ENCODE measurements at places on chromosomes 6 and 20.
A peak's percentile ranks its signal among the peaks of the same experiment; 100 is the strongest.

DNA sequence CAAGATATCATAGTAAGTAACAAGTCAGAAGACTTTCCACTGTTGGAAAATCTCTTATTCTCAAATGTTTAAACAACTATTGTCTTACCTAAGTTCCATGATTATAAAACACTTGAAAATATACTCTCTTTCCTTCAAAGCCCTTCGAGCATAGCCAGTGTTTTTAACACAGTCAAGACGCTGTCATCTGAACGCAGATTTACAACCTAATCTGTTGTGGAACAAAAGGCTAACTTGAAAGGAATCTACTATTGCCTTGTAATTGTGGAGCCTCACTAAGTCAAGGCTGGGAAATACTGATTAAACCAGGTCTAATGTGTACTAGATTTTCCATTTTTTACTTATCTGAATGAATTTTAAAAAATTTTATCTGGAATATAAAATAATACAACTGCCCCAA lies 205.8 kb downstream of the TRDN start:
- DNase-seq: no peak

DNA sequence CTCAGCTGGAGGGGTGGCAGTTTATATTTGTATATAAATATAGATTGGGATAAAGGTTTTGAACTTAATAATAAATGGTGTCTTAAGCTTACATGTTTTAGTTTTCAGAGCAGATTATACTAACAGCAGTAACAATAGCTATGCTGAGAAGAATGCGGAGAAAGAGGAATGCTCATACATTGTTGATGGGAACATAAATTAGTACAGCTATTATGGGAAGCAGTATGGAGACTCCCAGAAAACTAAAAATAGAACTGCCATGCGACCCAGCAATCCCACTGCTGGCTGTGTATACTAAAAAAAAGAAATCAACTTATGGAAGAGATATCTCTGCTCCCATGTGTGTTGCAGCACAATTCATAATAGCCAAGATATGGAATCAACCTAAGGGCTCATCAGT lies 127.9 kb downstream of the BCKDHB start:
- DNase-seq: no peak

GRCh38 chr6:73107016-73107415 lies 118.3 kb downstream of the KHDC1L start:
- DNase-seq: no peak

GRCh38 chr20:53382263-53382844 lies 211.3 kb downstream of the ZNF217 start:
- DNase-seq: no peak

- DNase-seq: no peak
These were observed 107.3 kb downstream of the TFAP2B start for GRCh38 chr6:50925981-50926380.

DNA sequence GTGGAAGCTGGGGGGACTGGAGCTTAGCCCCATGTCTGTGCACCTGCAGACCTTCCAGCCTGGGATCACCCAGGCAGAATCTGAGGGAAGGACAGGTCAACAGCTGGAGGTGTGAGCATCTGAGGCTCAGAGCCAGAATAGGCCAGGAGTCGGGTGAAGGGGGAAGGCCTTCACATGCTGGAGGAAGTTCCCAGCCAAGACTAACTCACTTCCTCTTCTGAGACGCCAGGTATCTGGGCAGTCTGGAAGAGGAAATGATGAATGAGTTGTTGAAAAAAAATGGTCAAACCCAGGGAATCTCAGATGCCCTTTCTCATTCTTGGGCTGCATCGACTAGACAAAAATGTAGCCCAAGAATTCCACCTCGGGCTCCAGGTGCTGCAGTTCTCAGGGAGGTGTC lies 73.6 kb upstream of the TIAM2 start:
- no peak for DNase-seq

DNA sequence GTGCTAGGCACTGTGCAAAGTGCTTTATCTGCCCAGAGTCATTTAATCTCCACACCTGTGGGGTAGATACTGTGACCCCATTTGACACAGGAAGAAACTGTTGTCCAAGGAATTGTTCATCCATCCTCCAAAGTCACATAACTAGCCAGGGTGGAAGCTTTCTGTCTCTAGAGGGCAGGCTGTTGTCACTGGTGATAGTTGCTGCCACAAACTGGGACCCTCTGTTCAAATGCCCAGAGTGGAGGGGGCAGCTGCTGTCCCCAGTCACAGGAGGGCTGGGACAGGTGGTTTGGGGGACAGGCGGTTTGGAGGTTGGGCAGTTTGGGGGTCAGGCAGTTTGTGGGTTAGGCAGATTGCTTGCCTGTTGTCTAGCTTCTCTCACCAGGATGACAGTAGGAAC lies 16.1 kb upstream of the TMEM242 start:
- DNase-seq: no peak

DNA sequence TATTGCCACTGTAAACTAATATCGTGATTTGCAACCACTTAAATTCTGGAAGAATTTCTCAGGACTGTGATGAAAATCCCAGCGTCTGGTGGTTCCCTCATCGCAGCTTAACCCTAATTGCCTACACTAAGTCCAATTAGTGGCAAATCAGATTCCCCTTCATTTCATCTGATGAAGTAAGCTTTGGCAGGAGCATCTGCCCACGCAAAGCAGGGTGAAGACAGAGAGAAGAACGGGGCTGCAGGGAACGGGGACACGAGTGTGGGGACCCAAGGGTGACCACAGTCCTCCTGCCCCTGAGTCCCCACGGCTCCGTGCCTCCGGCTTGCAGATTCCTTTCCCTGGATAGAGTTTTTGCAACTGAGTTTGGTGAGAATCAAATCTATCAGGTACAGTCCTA lies 159.5 kb downstream of the LY86 start:
- no peak for DNase-seq

DNA sequence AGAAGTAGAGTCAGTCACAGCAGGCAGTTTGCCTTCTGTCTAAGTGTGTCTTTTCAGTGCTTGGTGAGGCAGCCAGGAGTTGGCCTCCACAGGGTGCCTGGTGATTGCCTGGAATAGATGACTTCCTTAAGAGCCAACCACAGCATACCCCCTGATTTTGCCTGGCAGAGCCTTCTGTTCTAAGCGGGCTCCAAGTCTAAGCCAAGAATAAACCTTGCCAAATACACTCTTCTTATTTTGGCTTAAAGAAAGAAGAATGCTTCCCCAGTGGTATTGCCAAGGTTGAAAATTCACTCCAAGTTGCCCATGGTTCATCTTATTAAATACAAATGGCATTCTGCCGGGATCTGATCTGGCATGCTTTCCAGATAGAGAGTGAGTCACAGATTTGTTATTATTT lies 1424.8 kb upstream of the EYS start:
- DNase-seq: no peak

GRCh38 chr6:124684621-124685020 lies 277.6 kb upstream of the RNF217 start:
- no peak for DNase-seq

- no peak for DNase-seq
These were observed 3.5 kb upstream of the GRM4 start for GRCh38 chr6:34149452-34149810.

DNA sequence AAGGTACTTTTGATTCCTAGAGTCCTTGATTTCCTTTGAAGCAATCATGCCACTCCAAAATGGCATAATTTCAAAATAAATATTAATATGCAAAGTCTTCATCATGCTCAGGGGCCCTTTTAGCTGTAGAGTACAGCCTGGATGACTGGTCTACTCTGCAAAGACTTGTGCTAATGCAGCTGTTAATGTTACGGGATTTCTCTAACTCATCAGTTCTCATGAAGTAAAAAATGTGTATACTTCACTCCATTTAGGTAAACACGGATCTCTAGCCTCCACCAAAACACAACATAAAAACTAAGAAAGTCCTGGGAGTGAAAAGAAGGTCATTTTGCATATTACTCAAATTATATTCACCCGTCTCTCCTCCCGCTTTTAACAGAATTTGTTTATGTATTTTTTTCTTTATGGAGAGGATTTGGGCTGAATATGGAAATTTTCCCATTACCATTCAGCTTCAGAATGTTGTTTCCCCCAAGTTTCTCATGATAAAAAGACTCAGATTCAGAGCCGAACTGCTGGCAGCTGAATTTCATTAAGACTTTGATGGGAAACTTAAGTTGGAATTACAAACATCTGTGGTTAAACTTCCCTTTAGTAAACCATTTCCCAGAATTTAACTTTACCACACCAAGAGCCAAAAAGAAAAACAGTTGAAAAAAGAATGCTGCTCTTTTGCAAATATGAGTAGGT lies 8.7 kb downstream of the LAMA4 start:
- no peak for DNase-seq

DNA sequence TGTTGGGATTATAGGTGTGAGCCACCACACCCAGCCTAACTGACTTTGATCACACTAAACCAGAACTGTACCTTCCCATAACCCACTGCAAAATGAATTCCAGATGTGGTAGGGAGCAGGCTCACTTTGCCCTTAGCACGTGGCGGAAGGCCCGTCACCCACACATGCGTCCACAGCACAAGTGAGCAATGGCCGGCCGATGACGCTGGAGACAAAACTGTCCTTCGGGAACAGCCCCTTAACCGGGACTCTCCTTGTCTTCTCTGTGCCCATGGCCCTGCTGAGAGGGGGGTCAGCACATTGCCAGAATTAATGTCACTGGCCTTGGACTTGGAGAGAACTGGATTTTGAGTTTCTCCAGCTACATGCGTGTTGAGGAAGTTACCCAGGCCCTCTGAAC lies 107.2 kb downstream of the TOX2 start:
- DNase-seq: no peak

- DNase-seq: peak; percentile 5
These were observed 3.2 kb downstream of the PRRT1 start for GRCh38 chr6:32148289-32149091.

GRCh38 chr20:2604506-2604835 lies 48.0 kb upstream of the NOP56 start:
- peak; percentile 26 for DNase-seq

DNA sequence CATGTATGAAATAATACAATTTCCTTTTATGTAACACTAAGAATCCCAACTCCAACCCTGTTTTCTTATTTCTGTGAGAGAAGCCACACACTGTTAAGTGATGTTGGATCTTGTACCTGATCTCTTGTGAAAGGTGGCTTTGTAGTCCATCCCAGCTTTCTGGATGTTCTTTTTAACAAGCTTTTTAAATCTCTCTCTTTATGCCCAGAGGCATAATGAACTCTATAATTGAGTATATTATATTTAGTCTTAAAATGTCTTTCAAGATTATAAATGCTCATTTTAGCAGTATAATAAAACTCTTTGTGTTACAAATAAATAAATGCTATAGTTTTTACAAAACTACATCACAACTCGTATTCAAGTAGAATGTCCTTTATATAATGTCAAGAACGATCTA lies 922.1 kb downstream of the EPHA7 start:
- no peak for DNase-seq

DNA sequence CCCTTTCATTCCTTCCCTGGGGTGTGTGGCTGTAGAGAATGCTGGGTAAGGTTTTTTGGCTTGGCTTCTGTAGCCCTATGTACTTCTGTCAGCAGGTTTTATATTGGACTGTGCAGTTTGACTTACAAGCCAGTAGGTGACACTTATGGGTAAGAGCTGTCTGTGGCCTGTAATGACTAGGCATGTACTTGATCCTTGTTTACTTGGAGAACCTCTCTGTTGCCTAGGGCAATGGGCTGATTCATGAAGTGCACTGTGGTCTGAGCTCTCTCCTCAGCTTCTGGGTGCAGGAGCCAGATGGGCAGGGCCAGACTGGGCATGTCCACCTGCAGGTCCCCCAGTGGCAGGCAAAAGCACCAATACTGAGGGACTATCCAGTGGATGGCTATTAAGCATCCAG lies 544.6 kb downstream of the ADGRB3 start:
- no peak for DNase-seq

- DNase-seq: peak; percentile 54
These were observed 646 bp downstream of the RPS6KA2 start for GRCh38 chr6:166626177-166627032.

GRCh38 chr6:150887978-150888563 lies 22.6 kb downstream of the MTHFD1L start:
- no peak for DNase-seq

DNA sequence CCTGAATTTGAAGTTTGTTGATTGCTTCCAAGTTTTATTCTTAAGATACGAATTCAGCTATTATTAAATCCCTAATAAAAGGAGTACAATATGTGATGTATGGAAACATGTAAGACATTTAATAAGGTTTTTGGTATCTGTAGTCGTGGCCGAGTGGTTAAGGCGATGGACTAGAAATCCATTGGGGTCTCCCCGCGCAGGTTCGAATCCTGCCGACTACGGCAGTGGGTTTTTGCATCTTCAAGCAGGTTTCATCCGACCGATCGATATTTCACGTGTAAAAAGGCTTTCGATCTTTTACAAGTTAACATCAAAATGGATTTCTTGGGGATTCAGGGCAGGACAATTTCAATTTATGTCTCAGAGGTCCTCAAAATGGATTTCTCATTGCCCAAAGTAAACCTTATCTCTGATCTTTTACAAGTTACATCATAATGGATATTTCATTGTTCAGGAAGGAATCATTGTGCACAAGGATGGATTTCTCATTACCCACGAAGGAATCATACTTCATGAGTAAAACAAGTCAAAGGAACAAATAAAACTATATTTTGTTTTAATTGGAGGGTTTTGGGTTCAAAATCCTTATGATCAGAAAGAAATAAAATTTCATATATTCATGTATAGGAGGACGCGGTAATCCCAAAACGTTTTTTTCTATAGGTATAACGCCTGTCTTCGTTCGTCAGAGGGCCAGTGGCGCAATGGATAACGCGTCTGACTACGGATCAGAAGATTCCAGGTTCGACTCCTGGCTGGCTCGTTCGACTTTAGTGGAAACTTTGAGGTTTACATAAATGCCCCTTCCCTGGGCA lies 37.3 kb upstream of the BTN3A2 start:
- DNase-seq: peak; percentile 91

GRCh38 chr20:37914672-37915433 lies 11.9 kb downstream of the VSTM2L start:
- DNase-seq: peak; percentile 18

GRCh38 chr6:150230832-150231524 lies 88.1 kb downstream of the PPP1R14C start:
- no peak for DNase-seq

- no peak for DNase-seq
These were observed 12.3 kb downstream of the DDX27 start for GRCh38 chr20:49231471-49231870.

DNA sequence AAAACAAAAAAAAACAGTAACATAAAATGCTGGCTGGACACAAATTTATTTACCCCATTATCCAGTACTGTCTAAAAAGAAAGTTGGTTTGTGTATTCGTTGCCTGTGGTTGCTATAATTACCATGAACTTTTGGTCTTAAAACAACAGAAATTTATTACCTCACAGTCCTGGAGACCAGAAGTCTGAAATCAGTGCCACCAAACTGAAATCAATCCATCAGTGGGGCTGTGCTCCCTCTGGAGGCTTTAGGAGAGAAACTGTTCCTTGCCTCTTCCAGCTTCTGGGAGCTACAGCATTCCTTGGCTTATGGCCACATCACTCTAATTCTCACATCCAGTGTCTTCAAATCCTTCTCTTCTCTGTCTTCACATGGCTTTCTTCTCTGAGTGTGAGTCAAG lies 79.4 kb downstream of the SNX5 start:
- DNase-seq: no peak

- no peak for DNase-seq
These were observed 45.8 kb downstream of the GABRR2 start for GRCh38 chr6:89269252-89269651.

All from NCI-H345 (cell line).